ENCODE measurements at places on chromosomes 5 and 9.

DNA sequence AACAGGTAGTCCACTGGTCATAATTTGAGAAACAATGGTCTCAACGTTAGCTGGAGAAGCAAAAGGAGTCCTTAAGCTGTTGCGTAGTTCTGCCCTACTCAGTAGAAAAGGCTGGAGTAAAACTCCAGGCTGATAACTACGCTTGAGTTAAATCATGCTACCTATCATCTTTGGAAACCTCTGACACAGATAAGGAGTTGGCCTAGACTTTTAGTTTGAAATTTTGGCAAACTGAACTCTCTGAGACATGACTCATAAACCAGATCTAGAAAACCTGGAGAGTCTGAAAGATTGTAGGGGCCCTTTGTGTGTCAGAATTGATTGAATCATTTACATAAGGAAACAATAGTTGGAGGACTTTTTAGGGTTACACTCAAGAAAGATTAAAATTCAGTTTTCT, 26.3 kb downstream of the NMUR2 start:
- no peak for DNase-seq

DNA sequence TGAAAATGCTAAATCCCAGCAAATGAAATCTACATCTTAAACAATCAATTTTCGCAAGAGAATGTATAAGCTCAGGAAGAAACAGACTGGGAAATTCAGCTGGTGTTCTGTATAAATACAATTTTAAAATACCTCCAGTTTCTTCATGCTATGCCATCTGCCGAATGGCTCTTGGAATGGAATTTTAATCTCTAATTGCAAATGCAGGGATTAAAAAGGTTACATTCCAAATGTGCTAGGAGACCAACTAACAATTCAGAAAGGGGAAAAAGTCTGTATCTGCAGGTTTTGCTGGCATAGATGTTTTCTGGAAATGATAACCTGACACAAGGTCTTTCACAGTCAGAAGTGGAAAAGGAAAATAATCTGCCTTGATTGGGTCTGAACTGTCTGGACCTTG, 379.7 kb downstream of the MAT2B start:
- DNase-seq: no peak

GRCh38 chr9:90810691-90811090, 9.1 kb downstream of the SYK start:
- no peak for DNase-seq

DNA sequence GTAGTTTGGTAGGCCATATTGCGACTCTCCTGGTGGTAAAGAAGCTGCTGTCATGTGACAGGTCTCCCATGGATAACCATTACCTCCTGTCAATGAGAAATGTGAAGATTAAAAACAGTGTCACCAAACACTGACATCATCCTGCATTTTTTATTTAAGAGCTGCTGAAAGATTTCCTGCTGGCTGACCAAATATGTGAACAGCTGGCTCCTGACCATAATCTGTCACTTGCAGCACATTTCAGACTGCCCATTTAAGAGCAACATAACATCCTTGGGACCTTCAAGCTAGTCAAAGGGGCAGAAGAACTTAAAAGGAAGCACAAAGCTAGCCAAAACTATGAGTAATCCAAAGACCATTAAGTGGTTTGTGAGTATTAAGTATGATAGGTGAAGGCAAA, 288.0 kb downstream of the IZUMO3 start:
- no peak for DNase-seq

- no peak for DNase-seq
Measured at GRCh38 chr5:132253452-132254320, 3.8 kb upstream of the PDLIM4 start.

DNA sequence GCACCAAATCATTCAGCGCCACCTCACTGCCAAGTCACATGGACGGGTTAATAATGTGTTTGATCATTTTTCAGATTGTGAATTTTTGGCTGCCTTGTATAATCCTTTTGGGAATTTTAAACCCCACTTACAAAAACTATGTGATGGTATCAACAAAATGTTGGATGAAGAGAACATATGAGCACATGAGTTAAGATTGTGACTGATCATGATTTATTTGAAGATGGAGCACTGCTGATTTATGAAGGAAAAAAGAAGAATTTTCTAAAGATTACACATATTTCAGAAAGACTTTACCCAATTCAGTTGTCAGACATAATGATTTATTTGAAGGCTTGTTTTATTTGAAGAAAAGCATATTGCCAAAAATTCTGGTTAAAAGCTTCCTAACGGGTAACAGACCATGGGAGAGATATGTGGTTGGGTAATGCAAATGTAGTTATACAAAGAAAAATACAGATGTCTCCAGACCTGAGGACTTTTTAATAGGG, 37.4 kb downstream of the TNFAIP8 start:
- DNase-seq: no peak

DNA sequence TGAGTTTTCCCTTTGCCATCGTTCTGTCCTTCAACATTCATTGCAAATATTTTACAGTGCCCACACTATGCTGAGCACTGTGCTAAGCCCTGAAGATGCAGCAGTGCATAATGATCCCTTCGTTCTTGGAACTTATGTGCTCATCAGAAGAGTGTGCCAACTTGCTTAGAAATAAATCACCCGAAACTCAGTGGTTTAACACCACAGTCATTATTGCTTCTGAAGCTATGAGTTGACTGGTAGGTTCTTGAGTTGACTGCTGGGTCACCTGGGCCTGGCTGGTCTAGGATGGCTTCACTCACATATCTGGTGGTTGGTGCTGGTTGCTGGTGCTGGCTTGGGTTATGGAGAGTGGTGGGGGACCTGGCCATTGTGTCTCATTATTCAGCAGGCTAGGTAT, 20.9 kb downstream of the PCSK5 start:
- no peak for DNase-seq

- DNase-seq: no peak
Measured at GRCh38 chr5:173770637-173771036, 117.5 kb upstream of the CPEB4 start.

- DNase-seq: no peak
Measured at GRCh38 chr5:145345511-145346287, 489.4 kb downstream of the PRELID2 start.

- peak; percentile 54 for DNase-seq
Measured at GRCh38 chr9:121564504-121565260, 65.0 kb upstream of the GGTA1 start.

DNA sequence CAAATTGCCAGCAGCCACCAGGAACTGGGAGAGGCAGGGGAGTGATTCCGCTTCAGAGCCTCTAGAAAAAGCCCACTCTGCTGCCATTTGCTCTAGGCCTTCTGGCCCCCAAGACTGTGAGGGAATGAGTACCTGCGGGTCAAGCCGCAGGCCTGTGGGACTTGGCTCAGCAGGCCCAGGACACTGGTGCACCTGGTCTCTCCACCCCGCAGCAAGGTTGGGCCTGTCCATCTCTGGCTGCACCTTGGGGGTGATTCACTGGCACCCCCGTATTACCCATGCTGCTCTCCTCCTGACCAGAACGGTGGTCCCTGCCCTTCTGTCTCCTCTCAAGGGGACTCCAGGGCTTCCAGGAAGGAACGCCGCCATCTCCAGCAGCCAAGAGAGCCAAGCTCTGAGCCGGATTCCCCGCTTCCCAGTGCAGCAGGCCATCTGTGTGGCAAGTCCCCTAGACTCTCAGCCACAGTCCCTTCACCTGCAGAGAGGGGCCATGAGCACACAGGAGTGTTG, 78.4 kb upstream of the OLFM1 start:
- no peak for DNase-seq

GRCh38 chr9:76744336-76744735, 19.9 kb upstream of the PCA3 start:
- DNase-seq: no peak

DNA sequence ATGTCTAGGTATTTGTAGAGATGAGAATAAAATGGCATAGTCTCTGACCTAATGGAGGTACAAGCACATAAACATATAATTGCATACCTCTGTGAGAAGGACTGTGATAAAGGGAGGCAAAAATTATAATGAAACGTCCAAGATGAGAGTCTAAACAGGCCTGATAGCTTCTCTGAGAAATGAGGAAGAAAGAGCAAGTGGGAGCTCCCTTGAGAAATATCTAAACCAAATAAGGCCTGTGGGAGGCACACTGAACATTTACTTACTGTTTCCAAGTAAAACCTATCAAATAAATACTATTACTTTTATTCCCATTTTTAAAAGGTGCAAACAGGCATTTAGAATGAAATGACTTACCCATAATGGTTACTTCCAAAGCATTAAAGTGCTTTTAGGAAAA, 125.6 kb upstream of the PAPPA start:
- no peak for DNase-seq

DNA sequence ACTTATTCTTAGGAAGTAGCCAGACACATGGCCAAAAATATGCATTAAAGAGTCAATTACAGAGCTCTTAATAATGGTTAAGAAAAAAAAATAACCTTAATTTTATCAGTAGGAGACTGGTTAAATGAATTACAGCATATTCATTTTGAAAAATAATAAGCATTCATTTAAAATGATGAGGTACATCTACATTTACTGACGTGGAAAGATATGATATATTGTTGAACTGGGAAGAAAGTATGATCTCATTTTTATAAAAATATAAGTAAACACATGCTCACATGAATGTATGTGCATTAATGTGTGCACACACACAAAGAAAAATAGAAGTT, 250.3 kb downstream of the ENC1 start:
- no peak for DNase-seq

GRCh38 chr5:98110282-98110691, 663.2 kb upstream of the RGMB start:
- no peak for DNase-seq

DNA sequence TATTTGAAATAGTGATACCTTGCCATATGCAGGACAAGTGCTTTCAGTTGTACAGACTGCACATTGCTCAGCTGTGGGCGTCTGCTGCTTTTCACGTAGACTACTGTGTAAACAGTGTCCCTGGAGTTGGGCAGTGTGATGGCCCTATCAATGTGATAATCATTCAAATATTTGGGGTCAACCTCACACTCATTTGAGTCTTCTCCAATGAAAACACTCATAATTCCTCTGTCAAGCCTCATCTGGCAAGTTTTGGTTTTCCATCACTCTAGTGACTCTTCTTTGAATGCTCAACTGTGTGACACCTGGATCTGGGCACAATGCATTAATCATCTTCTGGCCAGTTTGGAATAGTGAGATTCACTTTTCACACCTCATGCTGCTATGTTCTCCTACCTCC, 64.4 kb downstream of the UGCG start:
- DNase-seq: no peak

DNA sequence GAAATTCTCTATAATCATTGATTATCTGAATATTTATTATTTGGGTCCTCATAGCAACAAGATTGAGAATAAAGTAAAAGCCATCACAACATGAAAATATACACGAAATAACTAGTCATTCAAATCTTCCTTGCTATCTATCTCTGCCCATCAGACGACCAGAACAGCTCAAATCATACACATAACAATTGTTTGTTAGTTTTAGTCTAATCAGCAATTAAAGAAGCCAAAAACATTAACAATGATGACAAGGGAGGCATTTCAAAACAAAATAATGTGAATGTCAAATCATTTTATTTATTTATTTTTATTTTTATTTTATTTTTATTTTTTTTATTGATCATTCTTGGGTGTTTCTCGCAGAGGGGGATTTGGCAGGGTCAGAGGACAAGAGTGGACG, 106.0 kb upstream of the BNC2 start:
- no peak for DNase-seq

- DNase-seq: no peak
Measured at GRCh38 chr5:33829430-33829829, 62.4 kb downstream of the ADAMTS12 start.

- DNase-seq: no peak
Measured at GRCh38 chr9:124352616-124353015, 62.6 kb downstream of the PSMB7 start.

GRCh38 chr5:52802272-52802973, 14.7 kb downstream of the ITGA1 start:
- DNase-seq: no peak

DNA sequence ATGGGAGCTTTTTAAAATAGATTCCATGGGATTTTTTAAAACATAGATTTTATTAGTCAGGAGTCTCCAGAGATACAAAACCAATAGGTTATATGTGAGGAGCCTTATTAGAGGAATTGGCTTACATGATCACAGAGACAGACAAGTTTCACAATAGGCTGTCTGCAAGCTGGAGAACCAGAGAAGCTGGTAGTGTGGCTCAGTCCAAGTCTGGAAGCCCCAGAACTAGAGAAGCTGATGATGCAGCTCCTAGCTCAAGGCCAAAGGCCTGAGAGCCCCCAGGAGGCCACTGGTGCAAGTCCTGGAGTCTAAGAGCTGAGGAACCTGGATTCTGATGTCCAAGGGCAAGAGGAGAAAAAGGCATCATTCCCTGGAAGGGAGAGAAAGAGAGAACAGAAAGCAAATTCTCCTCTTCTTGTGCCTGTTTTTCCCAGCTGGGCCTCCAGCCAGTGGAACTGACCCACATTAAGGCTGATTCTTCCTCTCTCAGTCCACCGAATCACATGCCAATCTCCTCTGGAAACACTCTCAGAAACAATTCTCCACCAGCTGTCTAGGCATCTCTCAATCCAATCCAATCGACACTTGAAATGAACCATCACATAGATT, 59.3 kb downstream of the AHRR start:
- DNase-seq: peak; percentile 7

DNA sequence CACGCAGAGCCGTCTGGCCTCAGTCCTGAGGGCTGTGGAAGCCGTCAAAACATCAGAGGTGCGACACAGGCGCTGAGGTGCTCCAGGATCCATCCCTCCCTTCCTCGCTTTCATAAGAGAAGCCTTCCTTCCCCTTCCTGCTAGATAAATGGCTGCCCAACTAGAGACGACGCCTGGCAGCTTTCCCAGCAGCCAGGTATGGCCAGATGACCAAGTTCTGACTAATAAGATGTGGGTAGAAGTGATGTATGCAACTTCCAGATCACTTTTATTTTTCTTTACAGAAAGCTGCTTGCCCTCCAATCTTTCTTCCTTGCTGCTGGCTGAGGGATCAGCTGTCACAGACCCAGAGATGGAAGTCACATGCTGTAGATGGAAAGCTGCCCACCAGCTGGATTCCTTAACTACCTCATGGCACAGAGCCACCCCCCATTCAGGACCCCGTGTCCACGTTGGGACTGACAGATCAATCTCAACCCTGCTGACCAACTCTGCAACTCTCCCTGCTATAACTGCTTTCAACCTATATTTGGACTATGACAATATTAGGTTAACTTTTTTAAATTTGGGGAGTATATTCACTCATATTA, 8.8 kb downstream of the MAPK9 start:
- no peak for DNase-seq

GRCh38 chr5:83553000-83553486, 81.5 kb downstream of the VCAN start:
- DNase-seq: peak; percentile 47

- DNase-seq: no peak
Measured at GRCh38 chr9:83456226-83456625, 82.0 kb downstream of the FRMD3 start.

GRCh38 chr9:93244510-93245436, 60.8 kb downstream of the WNK2 start:
- peak; percentile 21 for DNase-seq

- DNase-seq: no peak
Measured at GRCh38 chr9:38488156-38488698, 64.0 kb upstream of the IGFBPL1 start.
